ENCODE measurements at places on chromosomes 4 and X.

DNA sequence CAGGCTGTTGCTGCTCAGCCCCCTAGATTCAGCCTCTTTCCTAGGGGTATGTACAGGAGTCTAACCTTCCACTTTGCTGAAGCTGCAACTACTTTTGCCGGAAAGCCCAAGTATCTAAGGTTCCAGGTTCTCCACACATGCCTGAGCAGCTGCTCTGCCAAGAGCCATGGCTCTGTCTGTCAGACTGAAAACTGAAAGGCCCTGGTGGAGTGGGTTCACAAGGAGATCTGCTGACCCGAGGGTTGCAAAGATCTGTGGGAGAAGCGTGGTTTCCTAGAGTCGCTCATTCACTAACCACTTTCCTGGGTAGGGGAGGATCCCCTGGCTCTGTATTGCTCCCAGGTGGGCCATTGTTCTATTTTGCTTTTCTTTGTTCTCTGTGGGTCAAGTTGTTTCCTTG, 6.0 kb upstream of the PNMA6F start:
- DNase-seq: no peak

DNA sequence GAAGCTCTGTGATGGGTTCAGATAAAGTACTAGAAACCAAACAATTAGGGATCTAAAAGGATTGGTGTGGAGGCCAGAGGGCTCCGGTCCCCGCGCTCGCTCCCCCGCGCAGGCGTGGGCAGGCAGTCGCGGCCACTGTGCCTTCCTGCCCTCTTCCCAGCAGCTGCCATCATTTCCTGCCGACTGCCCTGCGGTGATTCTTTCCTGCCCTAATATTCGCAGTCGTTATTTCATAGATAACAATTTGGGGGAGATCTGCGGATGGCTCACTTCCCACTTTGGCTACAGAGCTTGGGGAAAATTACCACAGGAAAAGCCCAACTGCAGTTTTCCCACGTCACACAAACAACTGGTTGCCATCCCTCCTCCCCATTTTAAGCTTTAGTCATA, 2.2 kb downstream of the GRIA2 start:
- DNase-seq: no peak

GRCh38 chr4:142440093-142440492, 406.0 kb downstream of the INPP4B start:
- no peak for DNase-seq

DNA sequence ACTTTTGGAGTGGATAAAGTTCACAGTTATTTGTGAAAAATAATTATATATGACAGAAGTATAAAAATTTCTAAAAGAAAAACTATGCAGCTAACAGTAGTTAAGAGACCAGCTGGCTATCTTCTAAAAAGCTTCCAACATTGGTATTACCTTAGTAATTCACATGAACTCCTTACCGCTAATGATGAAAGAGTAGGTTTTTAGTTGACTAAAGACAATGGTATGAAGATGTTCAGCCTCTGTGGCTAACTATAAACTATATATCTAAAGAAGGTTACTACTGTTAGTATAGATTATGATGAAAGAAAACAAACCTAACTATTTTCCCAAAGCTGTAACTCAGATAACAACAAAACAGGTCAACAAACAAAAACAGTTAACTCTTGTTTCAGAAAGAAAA, 10.4 kb downstream of the CCNI start:
- DNase-seq: no peak

GRCh38 chrX:98194036-98194435, 1310.3 kb downstream of the RPA4 start:
- DNase-seq: no peak

GRCh38 chr4:78627046-78627965, 75.7 kb downstream of the ANXA3 start:
- no peak for DNase-seq

GRCh38 chrX:20530406-20530921, 263.8 kb upstream of the RPS6KA3 start:
- DNase-seq: peak; percentile 71

GRCh38 chrX:153299855-153300254, 21.7 kb downstream of the PNMA6F start:
- DNase-seq: no peak

- no peak for DNase-seq
Measured at GRCh38 chrX:77440330-77440729, 6.9 kb upstream of the FGF16 start.

DNA sequence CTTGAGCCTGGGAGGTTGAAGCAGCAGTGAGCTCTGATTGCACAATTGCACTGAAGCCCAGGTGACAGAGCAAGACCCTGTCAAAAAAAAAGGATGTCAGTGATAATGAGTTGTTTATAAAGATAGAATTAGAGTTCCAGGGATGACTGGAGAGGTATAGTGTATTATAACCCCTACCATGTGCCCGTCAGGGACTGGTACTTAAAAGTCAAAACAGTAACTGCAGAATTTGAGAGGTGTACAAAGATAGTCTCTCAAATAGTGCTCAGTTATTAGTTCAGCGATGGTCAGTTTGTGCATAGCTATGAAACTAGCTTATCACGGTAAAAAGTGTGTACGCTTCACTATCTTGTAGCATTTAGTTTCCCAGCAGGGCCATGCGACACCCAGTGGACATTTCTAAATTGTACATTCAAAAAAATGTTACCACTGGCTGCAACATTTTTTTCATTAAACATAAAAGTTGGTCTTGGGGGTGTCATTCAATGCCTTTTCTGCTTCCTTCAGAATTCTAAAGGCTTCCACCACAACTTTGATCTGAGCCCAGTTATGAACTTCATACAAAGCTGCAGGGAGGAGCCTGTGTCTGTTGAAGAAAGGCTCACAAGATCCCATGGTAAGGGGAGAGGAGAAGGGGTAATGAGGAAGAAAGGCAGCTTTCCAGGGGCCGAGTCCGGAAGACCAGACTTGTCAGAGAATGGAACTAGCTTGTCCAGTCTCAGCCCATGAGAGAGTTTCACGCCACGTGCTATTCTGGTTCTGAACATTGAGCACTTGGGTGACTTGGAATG, 9.2 kb upstream of the GYG2 start:
- no peak for DNase-seq

- no peak for DNase-seq
Measured at GRCh38 chr4:2858451-2859217, 15.0 kb downstream of the ADD1 start.

- DNase-seq: no peak
Measured at GRCh38 chrX:20498851-20499635, 232.3 kb upstream of the RPS6KA3 start.

DNA sequence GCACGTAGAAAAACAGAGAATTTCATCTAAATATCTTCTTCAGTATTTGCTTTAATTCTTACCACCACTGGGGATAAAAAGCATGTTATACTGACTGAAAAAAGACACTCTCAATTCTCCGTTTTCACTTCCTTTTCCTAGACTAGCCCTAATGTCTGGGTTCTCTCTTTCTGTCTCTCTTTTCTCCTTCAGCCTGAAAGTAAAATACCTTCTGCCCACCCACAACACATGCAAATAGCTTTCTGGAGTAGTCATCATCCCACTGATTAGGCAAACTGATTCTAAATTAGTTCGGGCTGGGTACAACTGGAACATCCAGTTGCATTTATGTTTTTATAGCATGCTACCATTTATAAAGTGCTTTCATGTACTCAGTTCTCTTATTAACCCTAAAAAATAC, 142.4 kb upstream of the ANKRD50 start:
- DNase-seq: no peak

- no peak for DNase-seq
Measured at GRCh38 chr4:185734214-185734613, 77.8 kb downstream of the SORBS2 start.

DNA sequence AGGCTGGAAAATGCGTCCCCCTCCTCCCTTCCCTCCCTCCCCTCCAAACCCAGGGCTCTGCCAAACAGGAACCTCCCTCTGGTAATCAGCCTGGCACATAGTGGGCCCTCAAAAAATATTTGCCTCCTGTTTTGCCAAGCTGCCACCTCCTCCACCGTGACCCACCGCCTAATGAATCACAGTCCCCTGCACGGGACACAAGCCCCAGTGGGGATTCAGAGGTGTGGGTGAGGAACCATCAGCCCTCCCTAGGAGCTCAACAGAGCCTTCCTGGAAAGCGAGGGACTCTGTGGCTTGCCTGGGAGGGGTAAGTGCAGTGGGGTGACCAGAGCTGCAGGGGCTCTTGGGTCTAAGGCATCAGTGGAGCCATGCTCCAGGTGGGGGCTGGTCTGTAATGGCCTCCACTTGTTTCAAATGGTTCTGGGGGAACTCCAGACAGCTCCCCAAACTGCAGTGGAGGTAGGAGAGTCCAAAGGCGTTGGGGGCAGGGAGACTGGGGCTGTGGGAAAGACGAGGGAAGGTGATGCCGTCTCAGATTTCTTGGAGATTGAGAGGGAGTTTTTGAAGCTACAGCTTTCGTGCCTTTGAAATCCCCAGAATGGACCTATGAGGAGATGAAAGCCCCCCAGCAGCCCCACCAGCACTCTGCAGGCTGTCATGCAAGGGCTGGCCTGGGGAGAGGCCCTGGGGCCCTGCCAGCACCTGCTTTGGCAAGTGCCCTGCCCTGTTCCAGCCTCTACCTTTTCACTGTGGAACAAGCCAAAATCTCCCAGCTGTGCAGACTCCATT, 1.0 kb upstream of the PPP2R2C start:
- DNase-seq: no peak

GRCh38 chr4:55378617-55379467, 16.9 kb upstream of the TMEM165 start:
- no peak for DNase-seq

DNA sequence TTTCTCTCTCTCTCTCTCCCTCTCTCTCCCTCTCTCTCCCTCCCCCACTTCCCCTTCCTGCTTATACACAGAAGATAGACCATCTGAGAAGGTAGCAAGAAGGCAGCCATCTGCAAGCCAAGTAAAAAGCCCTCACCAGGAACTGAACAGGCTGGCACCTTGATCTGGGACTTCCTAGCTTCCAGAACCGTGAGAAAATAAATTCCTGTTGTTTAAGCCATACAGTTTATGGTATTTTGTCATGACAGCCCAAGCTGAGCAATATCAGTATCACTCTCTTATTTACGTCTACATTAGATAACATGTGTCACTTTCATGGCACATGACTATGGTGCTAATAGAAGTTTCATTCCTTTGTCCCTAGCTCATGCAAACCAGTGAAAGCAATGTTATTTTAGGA, 581.1 kb downstream of the INPP4B start:
- no peak for DNase-seq

DNA sequence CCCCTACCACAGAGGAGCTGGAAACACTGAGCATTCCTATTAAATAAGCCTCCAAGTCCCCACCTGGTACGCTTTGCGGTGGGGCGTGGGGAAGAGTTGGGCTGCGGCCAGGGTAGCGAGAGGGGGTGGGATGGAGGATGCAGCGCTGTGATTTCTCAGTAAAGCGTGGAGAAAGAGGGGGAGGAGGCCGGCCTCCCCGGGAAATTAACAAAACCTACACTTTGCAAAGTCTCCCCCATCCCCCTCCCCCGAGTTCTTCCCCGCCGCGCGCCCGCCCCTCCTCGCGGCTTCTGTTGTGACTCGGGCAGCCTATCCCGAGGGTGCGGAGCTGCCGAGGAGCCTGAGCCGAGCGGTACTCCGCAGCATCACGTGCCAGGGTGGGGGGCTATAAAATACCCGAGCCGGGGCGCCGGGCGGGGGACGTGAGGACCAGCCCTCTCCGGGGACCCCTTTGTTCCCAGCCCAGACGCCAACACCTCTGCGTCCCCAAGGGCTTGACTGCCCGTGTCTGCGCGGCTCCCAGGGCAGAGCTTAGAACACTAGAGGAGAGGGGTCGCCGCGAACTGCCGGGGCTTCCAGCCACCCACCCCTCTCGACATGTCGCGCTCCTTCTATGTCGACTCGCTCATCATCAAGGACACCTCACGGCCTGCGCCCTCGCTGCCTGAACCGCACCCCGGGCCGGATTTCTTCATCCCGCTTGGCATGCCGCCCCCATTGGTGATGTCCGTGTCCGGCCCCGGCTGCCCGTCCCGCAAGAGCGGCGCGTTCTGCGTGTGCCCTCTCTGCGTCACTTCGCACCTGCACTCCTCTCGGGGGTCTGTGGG, at the start of gene GSX2:
Gene GSX2, plus strand, starts transcription at position 416 of the 827 bp plus-strand sequence. Its CDS starts 182 bp downstream, at position 598.
- DNase-seq: no peak

GRCh38 chr4:124111922-124112321, 600.6 kb downstream of the ANKRD50 start:
- DNase-seq: peak; percentile 65

DNA sequence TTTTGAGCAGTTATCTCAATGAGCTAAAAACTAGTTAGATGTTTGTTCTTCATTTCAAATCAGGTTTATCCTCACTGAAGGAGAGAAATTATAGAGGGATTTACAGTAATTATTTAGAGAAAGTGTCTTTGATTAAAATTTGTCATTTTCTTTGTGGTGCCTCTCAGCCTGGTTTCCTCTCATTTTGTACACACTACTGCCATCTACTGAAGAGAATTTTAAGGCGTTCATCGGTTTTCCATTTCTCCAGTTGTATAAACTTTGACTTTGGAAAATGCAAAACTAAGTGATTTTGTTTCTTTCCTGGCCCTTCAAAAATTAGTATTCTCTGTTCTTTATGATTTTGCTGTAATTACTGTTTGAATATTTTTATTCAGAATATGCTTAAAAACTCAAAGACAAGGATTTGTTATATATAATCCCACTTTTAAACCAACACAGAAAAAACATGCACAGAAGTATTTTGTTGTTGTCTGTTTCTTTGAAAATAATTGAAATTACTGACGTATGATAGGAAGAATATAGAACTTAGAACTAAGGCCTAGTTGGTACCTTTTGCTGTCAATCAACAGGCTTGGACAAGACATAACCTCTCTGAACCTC, 34.4 kb upstream of the ANXA3 start:
- DNase-seq: peak; percentile 50

DNA sequence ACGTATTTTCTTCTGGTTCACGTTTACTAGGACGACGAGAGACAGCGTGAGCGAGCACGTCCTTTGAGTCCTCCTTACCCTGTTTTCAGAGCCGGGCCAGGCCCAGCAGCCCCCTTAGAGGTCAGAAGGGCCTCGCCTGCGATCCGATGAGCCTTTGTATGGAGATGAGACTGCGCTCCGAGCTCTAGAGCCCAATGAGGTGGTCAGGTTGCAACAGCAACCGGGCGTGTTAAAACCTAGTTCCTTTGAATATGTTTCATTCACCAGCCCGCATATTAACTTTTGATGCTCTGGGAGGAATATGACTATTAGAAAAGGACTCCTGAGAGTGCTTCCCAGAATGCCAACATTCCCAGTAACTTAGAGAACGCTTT, 55.6 kb upstream of the TADA2B start:
- no peak for DNase-seq

DNA sequence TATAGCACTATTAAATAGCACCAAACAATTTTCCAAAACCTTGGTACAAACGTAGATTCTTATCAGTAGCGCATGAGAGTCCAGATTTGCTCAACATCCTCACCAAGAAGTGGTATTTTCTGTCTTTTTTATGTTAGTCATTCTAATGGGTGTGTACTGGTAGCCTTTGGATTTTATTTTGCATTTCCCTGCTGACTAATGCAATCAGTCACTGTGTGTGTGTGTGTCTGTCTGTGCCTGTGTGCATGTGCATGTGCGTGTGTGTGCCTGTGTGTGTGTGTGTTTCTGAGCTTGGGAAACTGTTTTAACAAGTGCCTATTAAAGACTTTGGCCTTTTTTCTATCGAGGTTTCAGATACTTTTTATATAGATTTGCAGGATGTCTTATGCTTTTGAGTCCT, 82.2 kb upstream of the MAGEA10 start:
- DNase-seq: no peak

All from NCI-H1092 treated with DMSO at 0.1 percent for 48 hours (cell line).